ENCODE measurements at places on chromosomes 1 and 21.

DNA sequence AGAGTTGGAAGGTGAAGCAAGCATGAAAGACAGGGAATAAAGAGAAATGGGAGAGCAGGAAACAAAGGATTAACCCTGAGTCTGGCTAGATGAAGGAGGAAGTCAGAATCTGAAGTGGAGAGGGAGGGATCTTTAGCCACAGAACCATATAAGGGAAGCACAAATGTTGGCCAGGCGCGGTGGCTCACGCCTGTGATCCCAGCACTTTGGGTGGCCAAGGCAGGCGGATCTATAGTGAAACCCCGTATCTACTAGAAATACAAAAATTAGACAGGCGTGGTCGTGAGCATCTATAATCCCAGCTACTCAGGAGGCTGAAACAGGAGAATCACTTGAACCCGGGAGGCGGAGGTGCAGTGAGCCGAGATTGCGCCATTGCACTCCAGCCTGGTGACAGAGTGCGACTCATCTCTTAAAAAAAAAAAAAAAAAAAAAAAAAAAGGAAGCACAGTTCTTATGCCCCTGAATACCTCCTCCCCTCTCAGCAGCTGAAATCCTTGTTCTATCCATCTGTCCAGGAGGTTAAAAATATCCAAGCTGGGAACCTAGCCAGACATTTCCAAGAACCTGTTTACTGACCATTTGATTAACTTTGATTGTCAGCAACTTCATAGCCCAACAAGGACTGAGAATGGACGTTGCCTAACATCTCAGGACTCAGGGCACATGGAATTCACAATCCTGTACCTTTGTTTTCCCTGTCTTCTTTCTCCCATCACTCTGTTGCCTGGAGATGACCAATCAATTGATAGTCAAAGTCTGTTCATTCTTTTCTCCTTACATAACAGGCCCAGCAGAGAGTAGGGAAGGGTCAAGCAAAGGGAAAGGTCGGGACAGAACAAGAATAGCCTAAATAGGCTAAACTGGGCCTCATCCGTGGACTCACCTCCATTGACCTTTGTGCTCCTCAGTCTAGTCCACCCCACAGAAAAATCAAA is 10.6 kb downstream of the TXNIP start:
- DNase-seq = no peak

GRCh38 chr1:151237678-151238466 is 16.7 kb upstream of the PSMD4 start:
- no peak for DNase-seq

DNA sequence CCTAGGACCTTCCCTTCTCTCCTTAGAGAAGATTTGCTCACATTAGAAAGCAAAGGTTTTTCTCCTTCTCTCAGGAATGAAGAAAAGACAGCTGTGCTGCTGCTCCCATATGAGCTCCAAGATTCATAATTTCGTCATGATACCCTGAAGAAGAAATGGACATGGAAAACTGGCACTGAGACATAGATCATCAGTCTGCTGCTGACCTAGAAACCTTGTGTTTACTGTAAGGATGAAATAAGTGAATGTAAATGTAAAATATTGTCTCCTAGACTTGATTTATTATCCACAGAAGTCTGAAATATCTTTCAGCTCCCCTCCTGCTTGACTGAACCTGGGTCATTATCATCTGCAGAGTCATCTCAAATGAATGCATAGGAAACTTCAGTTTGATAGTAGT is 77.9 kb downstream of the ZC3H11B start:
- no peak for DNase-seq

DNA sequence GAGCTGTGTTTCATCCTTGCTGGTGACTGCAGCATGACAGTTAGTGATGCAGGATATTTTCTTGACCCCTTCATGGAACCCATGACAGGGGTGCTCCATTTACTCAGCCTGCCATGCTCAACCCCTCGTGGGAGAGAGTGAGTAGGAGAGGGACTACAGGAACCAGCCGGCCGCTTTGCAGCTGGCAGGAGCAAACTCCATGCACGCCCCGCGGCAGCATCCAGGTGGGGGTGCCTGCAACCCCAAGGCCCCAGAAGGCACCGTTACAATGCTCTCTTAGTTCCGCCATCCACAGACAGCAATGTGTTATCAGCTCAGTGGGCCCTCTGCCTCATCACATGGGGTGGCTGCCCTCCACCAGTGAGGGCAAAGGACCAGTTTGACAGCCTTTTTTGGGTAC is 135.1 kb downstream of the SLC35F3 start:
- DNase-seq = no peak

- no peak for DNase-seq
Observed at GRCh38 chr1:188763541-188763940, 1714.1 kb downstream of the BRINP3 start.

- DNase-seq = no peak
Observed at GRCh38 chr1:68808351-68808750, 311.5 kb upstream of the DEPDC1 start.

DNA sequence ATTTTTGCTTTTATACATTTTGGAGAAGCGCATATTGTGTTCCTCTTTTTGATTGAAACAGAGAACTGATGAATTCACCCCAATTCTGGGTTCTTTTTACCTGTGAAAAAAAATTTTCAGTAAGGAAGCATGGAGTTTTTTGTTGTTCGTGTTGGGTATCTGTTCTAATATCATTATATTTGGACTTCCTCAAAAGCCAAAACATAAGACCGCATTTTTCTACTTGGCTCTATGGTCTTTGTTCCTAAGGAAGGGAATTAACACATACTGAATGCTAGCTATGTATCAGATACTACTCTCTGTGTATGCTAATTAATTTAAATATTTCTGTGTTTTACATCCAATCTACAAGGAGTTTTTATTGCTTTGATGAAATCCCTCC is 12.9 kb downstream of the EPB41 start:
- DNase-seq = no peak

DNA sequence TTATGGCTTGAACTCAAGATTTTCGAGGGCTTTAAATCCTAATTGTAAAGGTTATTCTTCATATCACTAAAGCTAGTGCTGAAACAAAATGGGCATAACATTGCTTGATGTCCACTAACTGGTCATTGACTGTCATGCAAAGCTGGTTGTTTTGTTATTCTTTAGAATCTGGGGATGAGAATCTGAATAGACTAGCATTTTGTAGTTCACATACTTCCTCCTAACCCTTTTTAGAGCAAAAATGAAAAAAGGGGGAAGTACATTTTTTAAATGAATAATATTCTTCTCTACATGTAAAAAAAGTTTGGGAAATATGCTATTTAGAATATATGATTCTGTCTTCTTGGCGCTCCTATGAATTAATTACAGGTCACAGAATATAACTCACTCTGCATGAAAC is 72.2 kb upstream of the HMCN1 start:
- no peak for DNase-seq

GRCh38 chr1:151935154-151935553 is 25.8 kb upstream of the THEM4 start:
- DNase-seq = no peak

GRCh38 chr1:247472035-247472434 is 14.1 kb upstream of the OR2B11 start:
- no peak for DNase-seq
